ENCODE measurements at places on chromosomes 11 and 22. TPM values are rescaled to one million over a fixed set of nuclear protein-coding genes. Genes with fewer than 3 reads are reported as not detected.

Gene KCNA4
- 0.14 TPM for total RNA-seq

Gene PPP2R5B
- 6.0 TPM for total RNA-seq

Gene UPK2
- total RNA-seq: 0.21 TPM

Gene F2
- total RNA-seq: 0.33 TPM

Gene TCN2
- total RNA-seq: 35.6 TPM

Gene CEND1
- total RNA-seq: 0.14 TPM

Measured in H7 (cell line).